ENCODE measurements at places on chromosomes 7 and 10.
A peak's percentile ranks its signal among the peaks of the same experiment; 100 is the strongest.

DNA sequence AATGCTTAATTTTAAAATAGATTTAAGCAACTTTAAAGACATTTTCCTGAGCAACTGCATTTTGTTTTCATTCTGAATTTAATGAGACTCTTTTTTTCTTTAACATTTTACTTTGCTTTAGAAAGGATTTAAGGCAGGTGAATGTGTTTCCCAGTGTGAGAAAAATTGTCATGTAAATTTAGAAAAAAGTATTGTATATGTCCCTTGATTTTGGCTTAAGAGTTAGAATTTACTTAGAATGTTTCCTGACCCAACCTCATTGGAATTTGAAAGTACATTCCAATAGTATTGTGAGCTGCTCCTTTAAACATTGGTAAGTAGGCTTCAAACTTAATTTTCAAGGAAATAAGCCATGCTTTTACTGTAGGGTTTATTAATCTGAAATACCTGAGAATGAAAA, 110.2 kb downstream of the PTEN start:
- DNase-seq, result no peak

DNA sequence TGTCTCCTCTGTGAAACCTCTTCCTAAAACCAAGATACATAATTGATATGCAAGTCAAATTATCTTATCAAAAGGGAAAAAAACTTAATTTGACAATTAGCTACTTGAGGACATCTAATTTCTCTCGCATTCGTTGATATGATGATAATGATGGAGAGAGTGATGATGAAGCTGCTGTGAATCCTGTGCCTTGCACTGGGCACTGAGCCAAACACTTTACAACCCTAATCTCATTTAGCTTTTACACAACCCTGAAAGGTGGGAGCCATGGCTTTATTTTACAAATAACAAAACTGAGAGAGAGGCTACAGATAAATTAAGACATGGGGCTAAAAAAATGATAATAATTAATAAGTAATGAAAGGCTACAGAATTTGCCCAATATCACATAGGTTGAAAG, 176.0 kb downstream of the NOC3L start:
- DNase-seq, result no peak

DNA sequence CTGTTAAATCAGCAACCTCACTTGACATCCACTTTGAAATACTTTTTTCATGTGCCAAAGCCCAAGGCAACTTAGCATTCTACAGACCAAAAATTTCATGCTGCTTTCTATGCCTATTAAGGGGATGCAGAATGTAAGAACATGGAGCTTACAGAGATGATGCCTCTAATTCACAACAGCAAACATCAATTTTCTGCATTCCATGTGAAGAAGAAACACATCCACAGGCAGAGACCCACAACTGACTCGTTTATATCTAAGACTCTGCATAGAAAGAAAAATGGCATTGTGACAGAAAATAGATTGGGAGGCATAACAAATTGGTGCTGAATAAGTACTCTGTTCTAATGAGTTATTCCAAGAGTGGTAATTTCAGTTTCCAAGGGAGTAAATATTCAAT, 107.6 kb downstream of the SGMS1 start:
- no peak for DNase-seq

GRCh38 chr7:71733107-71733870, 601.3 kb downstream of the GALNT17 start:
- peak; percentile 86 for DNase-seq

- no peak for DNase-seq
These were observed 18.4 kb downstream of the RCC1L start for GRCh38 chr7:75055155-75055554.

- peak; percentile 10 for DNase-seq
These were observed 26.0 kb upstream of the JMJD1C start for GRCh38 chr10:63491588-63492316.

Measured in hematopoietic multipotent progenitor cell treated with erythropoietin and hydrocortisone succinate and interleukin-3 and kit ligand, for 4 days (in vitro differentiated cells).